ENCODE measurements at places on chromosomes 16 and 17. TPM values are rescaled to one million over a fixed set of nuclear protein-coding genes. Genes with fewer than 3 reads are reported as not detected.
A peak's percentile ranks its signal among the peaks of the same experiment; 100 is the strongest.

GRCh38 chr16:53817117-53817755 lies 113.3 kb downstream of the FTO start:
- ATAC-seq = peak; percentile 85

DNA sequence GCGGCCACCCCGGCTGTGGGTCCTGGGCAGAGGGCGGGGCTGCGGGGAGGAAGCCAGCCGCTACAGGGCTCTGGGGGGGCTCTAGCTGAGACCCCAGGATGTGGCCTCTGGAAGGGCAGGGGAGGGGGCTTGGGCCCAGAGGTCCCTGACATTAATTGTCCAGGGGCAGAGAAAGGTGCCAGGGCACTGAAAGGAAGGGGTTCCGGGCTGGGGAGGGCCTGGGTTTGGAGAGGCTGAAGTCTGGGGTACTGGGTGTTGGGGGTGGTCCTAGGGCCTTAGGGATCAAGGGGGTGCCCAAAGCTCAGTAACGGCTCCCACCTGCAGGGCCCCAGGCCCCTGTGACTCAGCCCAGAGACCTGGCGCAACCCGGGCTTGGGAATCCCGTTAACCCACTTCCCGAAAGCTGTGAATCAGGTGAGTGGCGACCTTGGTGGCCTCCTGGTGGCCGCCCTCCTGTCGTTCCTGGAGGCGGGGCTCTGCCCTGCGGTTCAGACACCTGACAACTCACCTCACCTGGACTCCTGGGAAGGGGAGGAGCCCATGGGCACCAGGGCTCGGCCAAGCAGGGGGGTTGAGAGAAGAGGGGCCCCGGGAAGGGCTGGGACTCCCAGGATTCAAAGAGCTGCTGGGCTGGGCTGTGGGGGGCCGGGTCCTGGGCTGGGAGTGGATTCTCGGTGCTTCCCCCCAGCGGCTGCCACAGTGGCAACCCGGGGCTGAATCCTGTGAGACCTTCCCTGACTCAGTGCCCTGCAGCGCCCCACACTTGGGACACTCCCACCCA lies 465 bp upstream of the PRSS22 start:
- ATAC-seq = no peak

ZP2 gene
- total RNA-seq = not detected

TBC1D3I gene
- total RNA-seq = 1.8 TPM

AGRP gene
- total RNA-seq = not detected

All from motor neuron (in vitro differentiated cells).